ENCODE measurements at places on chromosomes 1 and 21.

GRCh38 chr1:221573756-221574155, 168.1 kb downstream of the DUSP10 start:
- DNase-seq: no peak

DNA sequence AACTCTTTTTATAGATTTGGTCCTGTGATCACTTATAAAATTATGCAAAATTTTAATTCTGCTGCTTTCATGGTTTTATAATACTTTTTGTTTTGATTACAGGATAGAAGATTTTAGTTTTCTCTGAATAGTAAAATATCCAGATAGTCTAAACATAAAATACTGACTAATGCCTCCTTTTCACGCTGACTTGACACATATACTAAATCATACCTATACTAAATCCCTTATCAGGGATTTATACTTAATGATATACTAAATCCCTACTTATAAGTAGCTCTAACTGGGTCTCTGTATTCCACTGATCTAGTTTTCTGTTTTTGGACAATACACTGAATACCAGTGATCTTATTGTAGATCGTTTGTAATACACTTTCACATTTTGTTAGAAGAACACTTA, 128.0 kb downstream of the USP25 start:
- no peak for DNase-seq

DNA sequence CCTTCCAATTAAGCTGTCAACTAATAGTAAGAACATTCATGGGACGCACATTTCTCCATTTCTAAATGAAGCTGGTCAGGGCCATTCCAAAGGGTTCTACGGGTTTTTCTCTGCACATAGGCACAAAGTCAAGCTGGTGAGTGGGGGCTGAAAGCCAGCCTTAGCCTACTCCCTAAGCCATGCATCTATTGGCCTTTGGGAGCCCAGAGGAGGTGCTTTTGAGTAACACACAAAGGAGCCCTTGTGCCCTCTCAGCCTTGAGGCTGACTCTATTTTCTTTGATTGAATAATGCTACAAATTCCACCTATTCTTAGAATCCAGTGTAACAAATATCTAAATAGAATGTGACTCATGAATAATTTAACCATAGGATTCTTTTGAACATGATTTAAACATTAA, 73.6 kb downstream of the RGS13 start:
- no peak for DNase-seq

- DNase-seq: no peak
Observed at GRCh38 chr1:241640867-241641622, 876 bp upstream of the CHML start.

DNA sequence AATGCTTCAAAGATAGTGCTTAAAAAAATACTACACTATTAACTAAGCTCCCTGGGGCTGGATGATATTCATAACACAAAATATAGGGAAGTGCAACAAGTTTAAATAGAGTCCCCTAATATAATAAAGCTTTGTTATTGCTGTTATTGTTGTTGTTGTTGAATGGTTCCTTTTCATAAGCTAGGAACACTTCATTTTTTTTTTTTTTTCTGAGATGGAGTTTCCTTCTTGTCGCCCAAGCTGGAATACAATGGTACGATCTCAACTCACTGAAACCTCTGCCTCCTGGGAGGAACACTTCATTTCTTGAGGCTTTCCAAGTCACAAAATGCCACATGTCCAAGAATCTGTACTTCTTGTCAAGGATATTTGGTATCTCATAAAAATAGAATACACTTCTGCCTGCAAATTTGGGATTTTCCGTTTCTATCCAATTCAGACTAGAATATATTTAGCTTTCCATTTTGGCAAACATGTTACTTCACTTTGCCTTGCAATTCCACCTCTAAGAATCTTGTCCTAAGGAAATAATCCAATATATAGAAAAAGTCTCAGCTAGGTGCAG, 21.1 kb downstream of the WDR47 start:
- no peak for DNase-seq

GRCh38 chr1:153001382-153001781, at the start of gene SPRR3:
SPRR3 (plus strand) TSS chr1:153001749; CDS start chr1:153003021, 1,272 bp downstream.
- no peak for DNase-seq

GRCh38 chr1:221725735-221726672, 15.9 kb downstream of the DUSP10 start:
- no peak for DNase-seq

GRCh38 chr1:2232916-2233438, 4.9 kb downstream of the SKI start:
- DNase-seq: no peak

DNA sequence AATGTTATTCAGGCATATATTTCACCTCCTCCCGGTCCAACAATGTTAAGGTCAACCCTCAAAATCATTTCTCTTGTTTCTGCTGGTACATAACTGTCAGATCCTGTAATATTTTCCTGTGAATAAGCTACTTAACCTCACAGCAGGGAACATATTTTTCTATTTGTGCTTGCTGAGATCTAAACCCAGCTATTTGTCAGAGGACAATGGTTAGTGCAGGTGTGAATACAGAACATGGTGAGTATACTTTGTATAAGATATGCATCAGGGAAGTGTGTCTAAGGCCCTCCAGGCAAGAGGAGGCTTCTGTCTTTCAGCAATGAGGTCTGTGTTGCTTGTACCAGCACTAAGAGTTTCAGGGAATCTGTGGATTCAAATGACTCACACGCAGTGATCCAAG, 970.6 kb downstream of the NCAM2 start:
- DNase-seq: no peak

DNA sequence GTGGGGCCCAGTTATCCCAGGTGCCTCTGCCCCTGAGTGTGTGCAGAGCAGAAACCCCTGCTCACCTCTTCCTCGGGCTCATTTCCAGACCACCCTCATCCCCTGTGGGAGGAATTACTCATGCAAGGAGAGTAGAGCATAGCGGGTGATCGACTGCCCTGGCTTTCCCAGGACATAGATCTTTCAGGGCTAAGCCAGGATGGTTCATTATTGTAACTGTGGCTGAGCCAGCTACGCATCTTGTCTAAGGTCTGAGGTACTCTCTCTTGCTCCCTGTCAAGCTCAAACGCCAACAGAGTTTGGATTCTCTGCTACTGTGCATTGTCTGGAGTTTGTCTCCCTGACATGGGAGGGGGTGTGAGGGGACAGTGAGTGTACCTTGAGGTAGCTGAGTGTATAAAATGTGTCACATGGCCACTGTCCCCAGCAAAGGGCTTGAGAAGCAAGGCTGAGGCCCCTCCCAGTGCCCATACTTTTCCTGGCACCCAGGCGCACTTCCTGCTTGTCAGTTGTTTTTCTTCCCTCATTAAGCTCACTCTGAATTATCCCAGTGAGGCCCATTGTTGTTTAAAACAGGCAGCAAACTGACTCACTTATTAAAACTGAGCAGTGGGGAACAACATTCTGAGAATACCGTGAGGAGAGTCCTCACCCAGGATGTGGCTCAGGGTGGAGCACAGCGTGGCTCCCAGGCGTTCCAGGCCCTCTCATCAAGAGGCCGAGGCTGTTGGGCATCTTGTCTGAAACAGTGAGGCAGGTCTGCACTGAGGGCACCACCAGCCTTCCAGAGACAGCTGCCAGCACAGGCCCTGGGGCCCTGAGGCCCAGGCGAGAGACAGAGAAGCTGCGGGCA, 92.9 kb downstream of the LAMC2 start:
- DNase-seq: no peak

GRCh38 chr1:84834419-84835064, 58.5 kb downstream of the LPAR3 start:
- DNase-seq: no peak

- no peak for DNase-seq
Observed at GRCh38 chr21:31586118-31586517, 73.4 kb upstream of the SOD1 start.

GRCh38 chr1:151134991-151135390, 11.4 kb downstream of the SEMA6C start:
- DNase-seq: no peak

GRCh38 chr1:59178339-59179187, 118.3 kb upstream of the FGGY start:
- DNase-seq: no peak

DNA sequence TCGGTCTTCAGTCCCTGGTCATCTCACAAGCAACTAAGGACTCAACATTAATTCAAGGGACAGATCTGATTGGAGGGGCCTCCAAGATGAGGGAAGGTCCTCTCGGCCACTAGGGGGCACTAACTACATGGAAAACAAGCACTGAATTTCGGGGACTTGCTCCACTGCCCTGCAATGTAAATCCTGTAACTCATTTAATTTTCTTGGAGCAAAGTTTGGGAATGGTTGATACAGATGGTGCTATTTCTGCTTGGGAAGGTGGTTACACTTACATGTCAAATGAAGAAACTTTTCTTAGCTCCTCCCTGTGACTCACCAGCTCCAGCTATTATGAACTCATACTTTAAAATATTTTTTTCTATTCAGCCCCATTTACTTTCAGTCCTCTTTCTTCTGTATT, 97.4 kb upstream of the KCNJ15 start:
- no peak for DNase-seq

GRCh38 chr1:9836632-9836960, 12.8 kb upstream of the CLSTN1 start:
- no peak for DNase-seq

- DNase-seq: no peak
Observed at GRCh38 chr1:71001624-71002023, 46.0 kb downstream of the PTGER3 start.

GRCh38 chr1:10788592-10789006, 7.8 kb downstream of the CASZ1 start:
- no peak for DNase-seq

- DNase-seq: no peak
Observed at GRCh38 chr1:230781594-230781993, 34.4 kb downstream of the CAPN9 start.

GRCh38 chr21:31592963-31593560, 66.4 kb upstream of the SOD1 start:
- DNase-seq: no peak

DNA sequence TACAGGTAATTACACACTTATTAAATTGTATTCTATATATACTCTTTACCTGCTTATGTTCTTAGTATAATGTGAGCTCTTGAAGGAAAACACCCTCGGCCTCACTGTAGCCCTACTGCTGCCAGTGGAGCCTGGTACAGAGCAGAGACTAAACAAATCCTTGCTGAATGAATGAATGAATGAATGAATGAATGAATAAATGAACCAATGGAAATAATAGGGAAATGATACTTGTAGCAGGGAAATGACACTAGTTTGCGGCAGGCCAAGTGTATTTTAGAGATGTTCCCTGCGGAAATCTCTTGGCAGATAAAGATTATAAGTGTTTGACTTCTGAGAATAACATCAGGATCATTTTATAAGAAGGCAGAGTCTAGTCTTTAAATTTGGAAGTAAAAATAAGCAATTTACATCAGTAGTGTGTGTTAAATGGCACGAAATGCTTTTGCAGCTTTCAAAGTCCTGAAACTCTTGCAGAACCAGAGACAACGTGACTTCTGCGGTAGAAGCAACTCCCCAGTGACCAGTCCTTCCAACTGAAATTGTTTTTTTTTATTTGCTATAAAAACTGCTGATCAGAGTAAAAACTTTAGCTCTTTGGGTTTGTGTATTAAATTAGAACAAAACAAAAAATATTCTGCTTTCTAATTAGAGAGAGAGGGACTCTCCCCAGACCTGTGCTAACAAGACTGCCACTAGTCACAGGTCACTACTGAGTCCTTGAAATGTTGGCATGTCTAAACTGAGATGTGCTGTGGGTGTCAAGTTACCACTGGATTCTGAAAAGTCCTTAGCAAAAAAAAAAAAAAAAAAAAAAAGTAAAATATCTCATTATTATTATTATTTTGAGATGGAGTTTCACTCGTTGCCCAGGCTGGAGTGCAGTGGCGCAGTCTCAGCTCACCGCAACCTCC, 199.3 kb upstream of the MAP1LC3C start:
- DNase-seq: no peak

DNA sequence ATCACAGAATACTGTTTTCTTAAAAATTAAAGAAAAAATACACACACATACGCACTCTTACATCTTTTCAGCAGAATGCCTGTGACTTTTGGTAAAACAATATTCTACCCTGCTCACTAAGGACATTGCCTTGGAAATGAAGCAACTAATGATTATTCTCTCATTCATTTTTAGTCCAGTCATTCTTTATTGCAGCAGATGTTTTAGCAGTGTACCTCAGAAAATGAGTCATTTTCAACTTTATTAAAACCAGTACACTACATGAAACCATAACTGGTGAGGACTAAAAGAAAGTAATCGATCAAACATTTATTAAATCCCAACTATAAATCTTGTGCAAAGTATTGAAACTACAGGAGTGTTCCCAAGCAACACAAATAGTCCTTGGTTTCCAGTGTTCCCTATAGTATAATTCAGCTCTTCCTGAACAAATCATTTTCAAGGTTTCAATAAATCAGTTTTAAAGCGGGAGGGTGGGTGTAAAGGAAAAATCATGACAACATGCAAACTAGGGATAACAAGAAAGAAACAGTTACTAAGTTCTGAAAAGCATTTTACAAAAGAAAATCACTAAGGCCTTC, 114.2 kb downstream of the ADGRL4 start:
- no peak for DNase-seq

GRCh38 chr1:165375623-165376022, 19.1 kb upstream of the LMX1A start:
- DNase-seq: no peak

DNA sequence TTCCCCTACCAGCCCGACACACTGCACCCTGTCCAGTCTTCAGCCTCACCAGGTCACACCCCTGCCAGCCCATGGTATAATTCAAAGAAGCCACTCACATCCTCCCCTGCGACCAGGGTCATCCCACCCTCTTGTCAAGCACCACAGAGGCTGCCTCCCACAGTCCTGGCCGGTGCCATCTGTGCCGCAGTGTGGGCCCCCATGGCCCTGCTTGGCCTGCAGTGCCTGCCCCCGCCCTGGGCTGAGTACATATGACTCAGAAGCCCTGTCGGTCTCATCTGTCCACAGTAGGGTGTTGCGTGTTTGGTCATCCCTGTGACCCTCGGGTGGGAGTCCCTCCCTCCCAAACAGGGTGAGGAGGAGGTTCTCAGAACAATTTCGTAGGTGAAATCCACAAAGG, 190.8 kb upstream of the AJAP1 start:
- DNase-seq: no peak

DNA sequence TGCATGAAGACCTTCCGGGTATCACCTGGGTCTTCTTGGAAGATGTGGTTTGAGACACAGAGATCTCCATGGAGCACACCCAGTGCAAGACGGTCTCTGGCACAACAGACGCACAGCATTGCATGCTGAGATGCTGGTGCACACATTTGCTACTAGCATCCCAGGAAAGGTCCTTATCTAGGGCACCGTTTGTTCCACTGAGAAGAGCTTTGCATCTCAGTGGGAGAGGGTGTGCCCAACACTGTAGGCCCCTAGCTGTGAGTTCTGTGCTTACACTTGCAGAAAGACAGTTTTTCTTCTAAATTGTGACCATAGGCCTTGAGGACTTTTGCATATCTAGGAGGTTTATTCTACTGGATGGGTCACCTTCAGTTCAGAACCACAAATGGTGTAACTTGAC, 554.1 kb downstream of the MATN1 start:
- DNase-seq: no peak

All from NCI-H1436 treated with DMSO at 0.1 percent for 48 hours (cell line).